ENCODE measurements at places on chromosomes 16 and 17.

GRCh38 chr17:8062807-8063483, 24.1 kb downstream of the ALOX15B start:
- H3K4me3 ChIP-seq, result no peak overlapping the region
- no peak for DNase-seq
- H3K4me1 ChIP-seq, result peaks cover 2% of the 10 kb centered on the region
- H3K27ac ChIP-seq, result no peak overlapping the region

- peaks cover 45% of the 10 kb centered on the region for H3K4me1 ChIP-seq
- peak overlapping the region; percentile 98 for H3K4me3 ChIP-seq
- DNase-seq, result no peak
- peak overlapping the region; percentile 90 for H3K27ac ChIP-seq
Observed at GRCh38 chr17:16214190-16215001, 938 bp downstream of the NCOR1 start.

DNA sequence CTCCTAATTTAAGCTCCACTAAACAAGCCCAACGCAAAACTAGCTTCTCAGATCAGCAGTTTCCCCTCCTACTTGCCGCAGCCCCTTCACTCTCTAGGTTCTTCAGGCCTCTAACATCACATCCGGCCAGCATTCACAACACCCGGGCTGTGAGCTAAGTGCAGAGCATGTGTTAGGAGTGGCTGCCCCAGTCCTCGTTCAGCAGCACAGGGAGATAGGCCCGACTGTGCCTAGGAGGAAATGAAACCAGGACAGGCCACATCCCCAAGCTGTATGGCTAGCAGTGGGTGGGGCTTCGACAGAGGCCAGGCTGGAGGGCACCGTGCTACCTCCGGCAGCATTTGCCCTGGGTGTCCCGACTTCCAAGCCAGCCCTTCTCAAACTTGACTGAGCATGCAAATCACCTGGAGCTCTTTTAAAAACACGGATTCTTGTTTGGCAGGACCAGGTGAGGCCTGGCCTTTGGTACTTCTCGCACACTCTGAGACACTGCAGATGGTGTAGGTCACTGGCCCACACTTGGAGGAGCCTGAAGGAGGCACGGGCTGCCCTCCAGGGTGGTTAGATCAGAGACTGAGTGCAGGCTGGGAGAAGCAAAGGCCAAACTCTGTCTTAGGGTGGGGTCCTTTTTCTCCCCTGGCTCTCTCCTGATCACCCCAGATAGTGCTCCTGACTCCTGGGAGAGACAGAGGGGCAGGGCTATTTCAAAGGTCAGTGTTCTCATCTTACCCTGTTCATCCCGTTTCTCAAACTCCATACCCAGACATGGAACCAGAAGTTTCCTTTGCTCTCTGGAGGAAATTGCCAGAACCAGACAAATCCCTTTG, 202.0 kb downstream of the C16orf78 start:
- H3K36me3 ChIP-seq, result no peaks in the 10 kb centered on the region
- H3K27ac ChIP-seq, result no peak overlapping the region
- DNase-seq, result no peak
- no peak overlapping the region for H3K4me3 ChIP-seq
- no peaks in the 10 kb centered on the region for H3K4me1 ChIP-seq
- H3K27me3 ChIP-seq, result no peaks in the 10 kb centered on the region

- H3K27me3 ChIP-seq, result no peaks in the 10 kb centered on the region
- H3K36me3 ChIP-seq, result no peaks in the 10 kb centered on the region
- H3K4me1 ChIP-seq, result no peaks in the 10 kb centered on the region
- no peak overlapping the region for H3K27ac ChIP-seq
- DNase-seq, result no peak
- no peak overlapping the region for H3K4me3 ChIP-seq
Observed at GRCh38 chr17:38464723-38465390, 36.6 kb downstream of the ARHGAP23 start.

GRCh38 chr16:80122115-80122514, 418.7 kb upstream of the DYNLRB2 start:
- H3K36me3 ChIP-seq, result no peaks in the 10 kb centered on the region
- peaks cover 25% of the 10 kb centered on the region for H3K27me3 ChIP-seq
- H3K4me3 ChIP-seq, result no peak overlapping the region
- no peaks in the 10 kb centered on the region for H3K4me1 ChIP-seq
- no peak overlapping the region for H3K27ac ChIP-seq
- no peak for DNase-seq

DNA sequence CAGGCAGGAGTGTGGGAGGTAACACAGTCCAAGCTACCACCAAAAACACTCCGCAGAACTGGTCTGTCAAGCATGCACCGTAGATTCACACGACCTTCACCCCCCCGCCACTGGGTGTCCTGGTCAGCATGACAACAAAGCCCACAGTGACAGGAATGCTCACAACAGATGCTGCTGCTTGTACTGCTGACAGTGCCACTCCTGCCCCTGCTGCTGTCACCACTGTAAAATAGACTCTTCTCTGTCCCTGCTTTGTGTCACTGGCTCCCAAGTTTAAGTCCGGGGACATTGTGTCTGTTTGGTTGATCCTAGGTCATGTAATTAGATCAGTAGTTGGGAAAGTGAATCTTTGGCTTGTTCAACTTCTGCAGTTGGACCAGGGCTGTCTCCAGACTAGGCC, 7.0 kb upstream of the ODF4 start:
- no peak overlapping the region for H3K27ac ChIP-seq
- H3K27me3 ChIP-seq, result peaks cover 22% of the 10 kb centered on the region

DNA sequence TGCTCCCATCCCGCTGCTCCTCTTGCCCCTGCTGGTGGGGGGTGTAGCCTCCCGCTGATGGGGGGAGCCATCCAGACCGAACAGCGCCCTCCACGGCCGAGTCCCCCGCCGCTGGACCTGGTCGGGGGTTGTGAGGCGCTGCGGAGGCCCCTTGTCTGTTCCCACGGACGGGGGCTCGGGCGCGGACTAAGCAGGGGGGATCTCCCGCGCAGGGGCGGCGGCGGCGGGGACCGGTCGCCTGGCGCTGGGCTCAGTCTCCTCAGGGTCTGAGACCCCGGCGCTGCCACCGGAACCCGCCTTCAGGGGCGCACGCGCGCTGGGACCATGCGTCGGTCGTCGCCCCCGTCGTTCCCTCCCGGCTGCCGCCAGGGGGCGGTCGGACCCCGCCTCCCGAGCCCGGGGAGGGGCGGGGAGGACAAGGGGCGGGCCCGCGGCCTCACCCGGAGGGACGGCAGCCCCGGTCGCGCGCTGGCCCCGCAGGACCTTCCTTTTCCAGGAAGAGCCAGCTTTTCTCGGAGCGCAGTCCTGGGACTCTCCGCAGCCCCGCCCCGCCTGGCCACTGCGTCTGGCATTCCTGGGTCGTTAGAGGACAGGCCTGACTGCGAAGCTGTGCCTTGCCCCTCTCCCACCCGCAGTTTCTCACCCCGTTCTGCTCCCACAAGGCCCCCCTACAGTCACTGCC, 6.3 kb upstream of the IL32 start:
- DNase-seq, result peak; percentile 95
- peak overlapping the region; percentile 87 for H3K4me3 ChIP-seq
- peaks cover 57% of the 10 kb centered on the region for H3K4me1 ChIP-seq
- peaks cover 26% of the 10 kb centered on the region for H3K36me3 ChIP-seq
- peak overlapping the region; percentile 95 for H3K27ac ChIP-seq
- no peaks in the 10 kb centered on the region for H3K27me3 ChIP-seq

- peaks cover 18% of the 10 kb centered on the region for H3K4me1 ChIP-seq
- peak overlapping the region; percentile 68 for H3K27ac ChIP-seq
- no peak overlapping the region for H3K4me3 ChIP-seq
- peaks cover 3% of the 10 kb centered on the region for H3K27me3 ChIP-seq
- DNase-seq, result no peak
Observed at GRCh38 chr17:50331085-50331791, 14.7 kb upstream of the XYLT2 start.

- H3K4me3 ChIP-seq, result peak overlapping the region; percentile 84
- peaks cover 25% of the 10 kb centered on the region for H3K36me3 ChIP-seq
- peak overlapping the region; percentile 87 for H3K27ac ChIP-seq
- H3K4me1 ChIP-seq, result peaks cover 61% of the 10 kb centered on the region
Observed at GRCh38 chr17:67379251-67379630, 2.2 kb downstream of the PITPNC1 start.

- no peaks in the 10 kb centered on the region for H3K27me3 ChIP-seq
- peak overlapping the region; percentile 76 for H3K27ac ChIP-seq
- peaks cover 21% of the 10 kb centered on the region for H3K4me1 ChIP-seq
- no peak overlapping the region for H3K4me3 ChIP-seq
Observed at GRCh38 chr16:71927383-71927782, 32.1 kb downstream of the IST1 start.

DNA sequence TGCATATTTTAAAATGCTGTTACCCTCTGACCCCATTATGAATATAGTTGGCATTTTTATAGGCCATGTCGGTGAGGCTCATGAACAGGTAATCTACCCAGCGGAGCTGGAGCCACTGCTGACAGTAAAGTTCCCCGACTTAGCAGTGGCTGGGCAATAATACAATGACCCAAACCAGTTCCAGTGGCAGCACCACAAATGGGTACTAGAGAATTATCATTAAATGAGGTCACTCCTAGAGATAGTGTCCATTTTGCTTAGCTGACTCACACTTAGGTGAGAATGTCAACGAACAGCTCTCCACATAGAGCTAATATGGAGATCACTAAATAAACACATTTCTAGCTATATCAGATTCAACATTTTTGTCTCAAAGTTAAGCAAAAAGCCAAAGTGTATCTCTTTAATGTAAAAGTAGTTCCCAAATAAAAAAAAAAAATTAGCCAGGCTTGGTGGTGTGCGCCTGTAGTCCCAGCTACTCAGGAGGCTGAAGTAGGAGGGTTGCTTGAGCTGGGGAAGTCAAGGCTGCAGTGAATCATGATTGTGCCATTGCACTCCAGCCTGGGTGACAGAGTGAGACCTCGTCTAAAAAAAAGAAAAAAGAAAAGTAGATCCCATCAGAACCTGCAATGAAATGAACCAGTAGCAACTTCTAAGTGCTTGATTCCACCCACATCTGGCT, 7.4 kb downstream of the MYO1D start:
- DNase-seq, result no peak
- H3K36me3 ChIP-seq, result no peaks in the 10 kb centered on the region
- H3K27ac ChIP-seq, result no peak overlapping the region

- DNase-seq, result no peak
- H3K27me3 ChIP-seq, result no peaks in the 10 kb centered on the region
- H3K36me3 ChIP-seq, result peaks cover 24% of the 10 kb centered on the region
- peaks cover 2% of the 10 kb centered on the region for H3K4me1 ChIP-seq
- no peak overlapping the region for H3K27ac ChIP-seq
- H3K4me3 ChIP-seq, result no peak overlapping the region
Observed at GRCh38 chr16:27638833-27639560, 89.1 kb downstream of the KATNIP start.

GRCh38 chr16:86714166-86714565, 135.8 kb downstream of the FOXL1 start:
- no peak for DNase-seq
- H3K27me3 ChIP-seq, result peaks cover 25% of the 10 kb centered on the region
- H3K27ac ChIP-seq, result no peak overlapping the region
- H3K4me1 ChIP-seq, result peaks cover 5% of the 10 kb centered on the region
- H3K36me3 ChIP-seq, result no peaks in the 10 kb centered on the region
- no peak overlapping the region for H3K4me3 ChIP-seq

- H3K4me3 ChIP-seq, result no peak overlapping the region
- H3K27me3 ChIP-seq, result no peaks in the 10 kb centered on the region
- DNase-seq, result no peak
- no peaks in the 10 kb centered on the region for H3K4me1 ChIP-seq
Observed at GRCh38 chr16:74922150-74923138, 62.5 kb downstream of the WDR59 start.

DNA sequence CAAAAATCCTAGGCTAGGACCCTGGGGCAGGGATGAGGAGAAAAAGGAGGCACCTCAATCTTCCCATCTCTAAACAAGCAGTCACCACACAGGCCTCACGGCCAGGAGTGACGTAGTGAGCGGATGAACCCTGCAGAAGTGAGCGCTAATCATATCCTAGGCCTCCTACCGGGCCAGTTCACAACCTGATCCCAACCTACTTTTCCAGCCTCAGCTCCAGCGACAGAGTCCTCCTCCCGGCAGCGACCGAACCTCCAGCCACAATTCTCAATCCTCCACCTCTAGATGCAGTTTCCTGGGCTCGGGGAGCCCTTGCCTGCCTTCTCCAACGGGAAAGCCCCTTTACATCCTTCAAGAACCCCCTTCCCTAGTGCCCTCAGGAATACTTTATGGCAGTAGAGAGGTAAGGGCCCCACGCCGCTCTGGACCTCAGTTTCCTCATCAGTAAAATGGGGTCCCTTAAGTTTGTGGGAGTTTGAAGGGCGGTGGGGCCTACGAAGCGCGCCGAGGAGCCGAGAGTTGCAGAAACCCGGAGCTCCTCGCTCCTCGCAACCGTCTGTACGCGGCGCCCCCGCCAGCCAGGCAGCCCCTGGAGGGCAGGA, 1.4 kb downstream of the ZNF668 start:
- peaks cover 39% of the 10 kb centered on the region for H3K4me1 ChIP-seq
- DNase-seq, result no peak
- peak overlapping the region; percentile 96 for H3K27ac ChIP-seq
- no peaks in the 10 kb centered on the region for H3K27me3 ChIP-seq
- peaks cover 53% of the 10 kb centered on the region for H3K36me3 ChIP-seq

GRCh38 chr17:50916708-50917417, 50.7 kb upstream of the TOB1 start:
- H3K27me3 ChIP-seq, result no peaks in the 10 kb centered on the region
- peak overlapping the region; percentile 78 for H3K27ac ChIP-seq
- no peak for DNase-seq
- H3K4me1 ChIP-seq, result peaks cover 62% of the 10 kb centered on the region

DNA sequence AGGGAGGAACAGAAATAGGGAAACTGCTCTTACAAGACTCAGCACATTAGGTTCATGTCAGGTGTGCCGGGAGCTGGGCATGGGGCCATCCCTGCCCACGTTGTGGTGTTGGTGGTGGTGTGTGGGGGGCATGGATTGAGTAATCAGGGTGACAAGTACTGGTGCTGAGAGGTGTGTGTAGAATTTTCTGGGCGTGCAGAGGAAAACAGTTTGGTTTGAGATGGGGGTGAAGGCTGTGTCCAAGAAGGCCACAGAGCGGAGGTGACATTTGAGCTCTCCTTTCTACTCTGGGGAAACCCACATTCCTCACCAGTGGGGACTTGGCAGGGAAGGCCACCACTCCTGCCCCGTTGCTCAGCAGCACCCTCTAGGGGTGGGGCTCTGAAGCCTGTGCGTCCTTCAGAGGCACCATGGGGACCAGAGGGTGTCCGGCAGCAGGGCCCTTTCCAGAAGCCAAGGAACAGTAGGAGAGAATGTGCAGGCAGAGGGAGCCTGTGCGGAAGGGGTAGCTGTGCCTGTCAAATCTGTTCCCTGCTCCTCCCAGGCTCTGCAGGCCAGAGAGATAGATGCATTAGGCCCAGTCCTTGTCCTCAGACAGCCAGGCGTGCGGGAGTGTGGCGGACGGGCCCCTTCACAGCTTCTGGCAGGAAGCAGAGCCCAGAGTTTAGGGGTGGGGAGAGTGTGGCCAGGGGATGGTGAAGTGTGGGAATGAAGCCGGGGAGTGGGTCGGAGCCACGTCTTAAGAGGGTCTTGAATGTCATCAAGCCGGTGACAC, 48.7 kb upstream of the GSE1 start:
- no peak overlapping the region for H3K4me3 ChIP-seq
- peaks cover 59% of the 10 kb centered on the region for H3K4me1 ChIP-seq
- H3K27me3 ChIP-seq, result no peaks in the 10 kb centered on the region
- peak; percentile 67 for DNase-seq
- H3K36me3 ChIP-seq, result peaks cover 2% of the 10 kb centered on the region

- peaks cover 37% of the 10 kb centered on the region for H3K27me3 ChIP-seq
- H3K4me1 ChIP-seq, result peaks cover 5% of the 10 kb centered on the region
Observed at GRCh38 chr16:73054125-73054484, 6.2 kb upstream of the ZFHX3 start.
